ENCODE measurements at places on chromosomes 5 and 9. TPM values are rescaled to one million over a fixed set of nuclear protein-coding genes. Genes with fewer than 3 reads are reported as not detected.

- no peak overlapping the region for H3K4me3 ChIP-seq
- no peak overlapping the region for H3K27ac ChIP-seq
- H3K27me3 ChIP-seq = peaks cover 25% of the 10 kb centered on the region
Observed at GRCh38 chr5:172420235-172420939, 33.9 kb downstream of the SH3PXD2B start.

GRCh38 chr5:16755641-16756040, 138.8 kb upstream of the RETREG1 start:
- no peak overlapping the region for H3K27ac ChIP-seq
- peaks cover 2% of the 10 kb centered on the region for H3K27me3 ChIP-seq
- DNase-seq = no peak
- no peaks in the 10 kb centered on the region for H3K36me3 ChIP-seq

MAMDC2 gene
- total RNA-seq = 0.19 TPM

DNA sequence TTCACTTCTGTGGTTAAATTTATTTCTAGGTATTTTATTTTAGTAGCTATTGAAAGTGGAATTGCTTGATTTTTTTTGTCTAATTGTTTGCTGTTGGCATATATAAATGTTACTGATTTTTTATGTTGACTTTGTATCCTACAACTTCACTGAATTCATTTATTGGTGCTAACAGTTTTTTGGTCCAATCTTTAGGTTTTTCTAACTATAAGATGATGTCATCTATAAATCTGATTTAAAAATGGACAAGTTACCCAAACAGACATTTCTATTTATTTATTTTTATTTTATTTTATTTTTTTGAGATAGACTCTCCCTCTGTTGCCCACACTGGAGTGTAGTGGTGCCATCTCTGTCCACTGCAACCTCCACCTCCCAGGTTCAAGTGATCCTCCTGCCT, 162.3 kb downstream of the COX7C start:
- no peak overlapping the region for H3K4me3 ChIP-seq
- H3K27ac ChIP-seq = no peak overlapping the region
- H3K27me3 ChIP-seq = peaks cover 3% of the 10 kb centered on the region
- no peak for DNase-seq
- H3K36me3 ChIP-seq = no peaks in the 10 kb centered on the region
- H3K4me1 ChIP-seq = no peaks in the 10 kb centered on the region

BTNL3 gene
- not detected for total RNA-seq

NEUROG1 gene
- not detected for total RNA-seq

- DNase-seq = peak; percentile 32
- peaks cover 9% of the 10 kb centered on the region for H3K4me1 ChIP-seq
- peak within 1 kb of the TSS; percentile 21 for H3K27ac ChIP-seq
- no peaks in the 10 kb centered on the region for H3K27me3 ChIP-seq
Observed at GRCh38 chr5:157575381-157576020, at the start of gene ADAM19. Gene ADAM19, minus strand, starts transcription at chr5:157575775. Its CDS starts 79 bp downstream, at chr5:157575696.

PCDHAC2 gene
- total RNA-seq = not detected

TMEM232 gene
- total RNA-seq = 2.2 TPM

- DNase-seq = no peak
- H3K4me3 ChIP-seq = no peak overlapping the region
- peaks cover 2% of the 10 kb centered on the region for H3K4me1 ChIP-seq
- H3K27me3 ChIP-seq = no peaks in the 10 kb centered on the region
- H3K36me3 ChIP-seq = peaks cover 74% of the 10 kb centered on the region
Observed at GRCh38 chr9:137813167-137813566, 64.4 kb upstream of the CACNA1B start.

ZNF879 gene
- 6.5 TPM for total RNA-seq

SLC6A7 gene
- total RNA-seq = not detected

- H3K27ac ChIP-seq = no peak overlapping the region
- no peak for DNase-seq
- H3K4me1 ChIP-seq = no peaks in the 10 kb centered on the region
- peaks cover 21% of the 10 kb centered on the region for H3K27me3 ChIP-seq
- no peaks in the 10 kb centered on the region for H3K36me3 ChIP-seq
Observed at GRCh38 chr9:34810187-34810524, 100.2 kb upstream of the CCL21 start.

DNA sequence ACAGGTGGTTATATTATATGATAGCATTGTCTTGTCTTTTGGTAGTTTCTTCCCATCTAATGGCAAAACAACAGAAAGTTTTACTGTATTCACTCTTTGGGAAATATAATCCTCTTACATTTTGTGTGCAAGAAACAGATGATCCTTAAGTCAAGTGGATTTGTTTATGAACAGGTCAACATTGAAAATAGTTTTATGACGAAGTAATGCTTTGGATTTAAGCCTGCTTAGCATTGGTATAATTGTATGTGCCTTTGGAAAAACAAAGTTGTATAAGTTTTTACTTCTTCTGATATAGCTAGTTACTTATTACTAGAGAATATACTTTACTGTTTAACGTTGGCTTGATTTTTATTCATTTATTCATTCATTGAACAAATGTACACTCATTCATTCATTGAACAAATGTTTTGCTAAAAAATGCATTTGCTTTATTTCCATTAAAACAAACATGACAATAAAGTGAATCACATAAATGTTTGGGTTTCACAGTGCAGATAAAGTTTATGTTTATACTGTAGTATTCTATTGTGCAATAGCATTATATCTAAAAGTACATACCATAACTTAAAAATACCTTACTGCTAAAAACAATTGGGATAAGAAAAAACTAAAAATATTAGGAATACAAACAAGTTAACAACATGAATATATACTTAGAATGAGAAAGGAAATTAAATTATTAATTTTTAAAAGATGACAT, 12.3 kb downstream of the SGCD start:
- H3K36me3 ChIP-seq = no peaks in the 10 kb centered on the region
- no peak for DNase-seq
- no peaks in the 10 kb centered on the region for H3K4me1 ChIP-seq
- peaks cover 1% of the 10 kb centered on the region for H3K27me3 ChIP-seq
- H3K27ac ChIP-seq = no peak overlapping the region

DNA sequence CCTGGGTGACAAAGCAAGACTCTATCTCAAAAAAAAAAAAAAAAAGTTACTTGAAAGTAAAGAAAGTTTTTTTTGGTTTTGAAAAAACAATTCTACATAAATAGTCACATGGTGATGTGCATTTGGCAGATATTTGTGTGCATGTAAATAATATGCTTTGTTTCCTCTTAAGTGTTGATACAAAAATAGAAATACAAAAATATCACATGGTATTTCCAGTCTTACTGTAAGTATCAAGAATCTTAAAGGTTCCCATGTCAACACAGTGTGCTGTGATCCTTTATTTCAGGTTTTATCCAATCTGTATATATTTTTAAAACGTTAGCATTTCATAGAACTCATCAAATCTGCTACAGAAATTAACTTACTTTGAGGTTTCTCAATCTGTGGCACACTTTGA, 521.9 kb downstream of the TLE4 start:
- no peaks in the 10 kb centered on the region for H3K27me3 ChIP-seq
- DNase-seq = no peak
- no peak overlapping the region for H3K4me3 ChIP-seq
- H3K4me1 ChIP-seq = no peaks in the 10 kb centered on the region
- no peak overlapping the region for H3K27ac ChIP-seq

DNA sequence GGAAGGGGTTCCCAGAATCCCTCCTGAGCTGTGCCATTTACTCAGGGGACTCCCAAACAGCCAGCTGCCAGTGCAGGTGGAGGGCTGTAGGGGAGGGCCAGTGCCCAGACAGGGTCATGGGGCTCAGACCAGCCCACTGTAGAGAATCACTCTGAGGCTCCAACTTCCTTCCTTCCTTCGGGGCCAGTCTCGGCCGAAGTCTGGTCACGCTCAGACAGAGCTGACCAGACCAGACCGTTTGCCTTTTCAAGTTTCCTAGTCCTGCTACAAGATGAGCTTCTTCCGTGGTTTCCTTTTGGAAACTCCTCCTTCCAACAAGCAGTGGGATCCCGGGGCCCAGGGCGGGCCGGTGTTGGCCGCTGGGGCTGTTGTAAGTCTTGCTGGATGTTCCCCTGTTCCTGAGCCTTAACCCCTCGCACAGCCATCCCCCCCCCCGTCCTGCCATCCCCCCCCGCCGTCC, 52.6 kb downstream of the SAR1B start:
- no peaks in the 10 kb centered on the region for H3K4me1 ChIP-seq
- peaks cover 68% of the 10 kb centered on the region for H3K36me3 ChIP-seq
- no peaks in the 10 kb centered on the region for H3K27me3 ChIP-seq
- no peak overlapping the region for H3K4me3 ChIP-seq

DNA sequence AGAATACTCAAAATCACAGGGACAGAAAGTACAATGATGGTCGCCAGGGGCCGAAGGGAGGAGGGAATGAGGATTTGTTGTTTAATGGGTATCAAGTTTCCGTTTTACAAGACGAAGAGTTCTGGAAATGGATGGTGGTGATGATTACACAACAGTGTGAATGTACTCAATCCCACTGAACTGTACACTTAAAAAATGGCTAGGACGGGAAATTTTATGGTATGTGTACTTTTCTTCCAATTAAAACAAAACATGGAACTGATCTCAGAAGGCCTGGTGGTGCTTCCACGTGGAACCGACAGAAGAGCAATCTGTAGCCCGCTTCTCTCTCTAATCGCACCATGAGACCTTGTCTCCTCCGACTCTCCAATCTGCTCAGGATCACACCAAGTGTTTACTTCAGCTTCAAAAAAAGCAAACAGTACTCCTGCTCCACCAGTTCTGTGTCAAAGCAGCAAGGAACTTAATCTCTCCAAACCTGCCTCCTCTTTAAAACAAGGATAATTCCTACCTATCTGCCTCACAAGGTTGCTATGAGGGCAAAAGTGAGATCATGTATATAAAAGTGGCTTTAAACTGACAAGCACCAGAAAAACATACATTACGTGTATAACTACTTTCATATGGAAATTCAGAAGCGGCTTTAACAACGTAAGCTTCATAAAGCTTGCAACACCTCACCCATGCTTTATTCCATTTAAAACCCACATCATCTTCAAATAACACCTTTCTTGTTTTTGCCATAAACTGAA, 2.1 kb downstream of the ECPAS start:
- peak overlapping the region; percentile 80 for H3K27ac ChIP-seq
- peak overlapping the region; percentile 91 for H3K4me3 ChIP-seq
- H3K27me3 ChIP-seq = no peaks in the 10 kb centered on the region
- DNase-seq = no peak
- no peaks in the 10 kb centered on the region for H3K36me3 ChIP-seq

Measured in T-cell (primary cell).